ENCODE measurements at places on chromosomes 12 and 14. TPM values are rescaled to one million over a fixed set of nuclear protein-coding genes. Genes with fewer than 3 reads are reported as not detected.

The PTPN6 gene
- total RNA-seq: 6.1 TPM

The COX8C gene
- total RNA-seq: not detected

The CAND1 gene
- 210 TPM for total RNA-seq

The INHBC gene
- not detected for total RNA-seq

The CARMIL3 gene
- total RNA-seq: 1.5 TPM

The SPTB gene
- total RNA-seq: 6.8 TPM

The ITGA5 gene
- 139 TPM for total RNA-seq

The KERA gene
- 1.1 TPM for total RNA-seq

The DPPA3 gene
- total RNA-seq: not detected

The CAPZA3 gene
- not detected for total RNA-seq

The RILPL2 gene
- 3.2 TPM for total RNA-seq

The AMHR2 gene
- total RNA-seq: not detected

The CCDC38 gene
- total RNA-seq: not detected

The KLRF1 gene
- 1.5 TPM for total RNA-seq

The CLECL1 gene
- total RNA-seq: not detected

The RTN1 gene
- total RNA-seq: 13.9 TPM

The CLEC2B gene
- 20.4 TPM for total RNA-seq

The SRRM4 gene
- 0.42 TPM for total RNA-seq

The MYF6 gene
- 8.6 TPM for total RNA-seq

The REP15 gene
- 0.95 TPM for total RNA-seq

The JAG2 gene
- total RNA-seq: 11.2 TPM

The SOAT2 gene
- not detected for total RNA-seq

The PLEK2 gene
- total RNA-seq: 4.0 TPM

The HPD gene
- total RNA-seq: not detected

The IL26 gene
- not detected for total RNA-seq

The STAC3 gene
- total RNA-seq: 13.5 TPM

The SERPINA3 gene
- total RNA-seq: 3.5 TPM

The ASIC1 gene
- total RNA-seq: 2.7 TPM

The AKAP5 gene
- total RNA-seq: 5.6 TPM

The CRACR2A gene
- 6.2 TPM for total RNA-seq

The KRT8 gene
- total RNA-seq: 96.2 TPM

The PRIMA1 gene
- total RNA-seq: 1.3 TPM

The TEX52 gene
- not detected for total RNA-seq

The TAS2R20 gene
- 23.7 TPM for total RNA-seq

The ZBTB39 gene
- total RNA-seq: 6.8 TPM

The AMIGO2 gene
- total RNA-seq: 21.6 TPM

The OR4K15 gene
- total RNA-seq: not detected

The RALGAPA1 gene
- 209 TPM for total RNA-seq

The KCNA5 gene
- total RNA-seq: 2.9 TPM

The ADAM21 gene
- not detected for total RNA-seq

The ANG gene
- 7.8 TPM for total RNA-seq

The GPR65 gene
- total RNA-seq: 2.5 TPM

The PTPRO gene
- 4.8 TPM for total RNA-seq

The ERP27 gene
- total RNA-seq: 27.3 TPM

The APEX1 gene
- total RNA-seq: 21.2 TPM

The BCL7A gene
- 7.8 TPM for total RNA-seq

All from urinary bladder (tissue), 4 donors.